ENCODE measurements at places on chromosomes 5 and 9. TPM values are rescaled to one million over a fixed set of nuclear protein-coding genes. Genes with fewer than 3 reads are reported as not detected.

SURF6 gene
- total RNA-seq, result 17.9 TPM

PITX1 gene
- total RNA-seq, result not detected

C9orf153 gene
- total RNA-seq, result 0.25 TPM

KCNV2 gene
- total RNA-seq, result not detected

WNT8A gene
- total RNA-seq, result not detected

PCDHB9 gene
- total RNA-seq, result not detected

GARNL3 gene
- total RNA-seq, result 1.8 TPM

ANKRD18B gene
- 1.9 TPM for total RNA-seq

EFNA5 gene
- total RNA-seq, result 0.23 TPM

PCDHA1 gene
- total RNA-seq, result not detected

RBM18 gene
- 24.5 TPM for total RNA-seq

DAB2 gene
- total RNA-seq, result not detected

LCN9 gene
- total RNA-seq, result not detected

PTGES2 gene
- total RNA-seq, result 52.5 TPM

PCDHB16 gene
- not detected for total RNA-seq

PDE4D gene
- 59.4 TPM for total RNA-seq

IFNK gene
- total RNA-seq, result not detected
